ENCODE measurements at places on chromosomes 16 and 17.

GRCh38 chr16:901715-902601 lies 68.8 kb downstream of the LMF1 start:
- no peak for DNase-seq

GRCh38 chr16:85331688-85332087 lies 219.4 kb upstream of the CIBAR2 start:
- DNase-seq: no peak

GRCh38 chr17:1686086-1686485 lies 1.4 kb upstream of the PRPF8 start:
- no peak for DNase-seq

DNA sequence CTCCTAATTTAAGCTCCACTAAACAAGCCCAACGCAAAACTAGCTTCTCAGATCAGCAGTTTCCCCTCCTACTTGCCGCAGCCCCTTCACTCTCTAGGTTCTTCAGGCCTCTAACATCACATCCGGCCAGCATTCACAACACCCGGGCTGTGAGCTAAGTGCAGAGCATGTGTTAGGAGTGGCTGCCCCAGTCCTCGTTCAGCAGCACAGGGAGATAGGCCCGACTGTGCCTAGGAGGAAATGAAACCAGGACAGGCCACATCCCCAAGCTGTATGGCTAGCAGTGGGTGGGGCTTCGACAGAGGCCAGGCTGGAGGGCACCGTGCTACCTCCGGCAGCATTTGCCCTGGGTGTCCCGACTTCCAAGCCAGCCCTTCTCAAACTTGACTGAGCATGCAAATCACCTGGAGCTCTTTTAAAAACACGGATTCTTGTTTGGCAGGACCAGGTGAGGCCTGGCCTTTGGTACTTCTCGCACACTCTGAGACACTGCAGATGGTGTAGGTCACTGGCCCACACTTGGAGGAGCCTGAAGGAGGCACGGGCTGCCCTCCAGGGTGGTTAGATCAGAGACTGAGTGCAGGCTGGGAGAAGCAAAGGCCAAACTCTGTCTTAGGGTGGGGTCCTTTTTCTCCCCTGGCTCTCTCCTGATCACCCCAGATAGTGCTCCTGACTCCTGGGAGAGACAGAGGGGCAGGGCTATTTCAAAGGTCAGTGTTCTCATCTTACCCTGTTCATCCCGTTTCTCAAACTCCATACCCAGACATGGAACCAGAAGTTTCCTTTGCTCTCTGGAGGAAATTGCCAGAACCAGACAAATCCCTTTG lies 202.0 kb downstream of the C16orf78 start:
- DNase-seq: no peak

DNA sequence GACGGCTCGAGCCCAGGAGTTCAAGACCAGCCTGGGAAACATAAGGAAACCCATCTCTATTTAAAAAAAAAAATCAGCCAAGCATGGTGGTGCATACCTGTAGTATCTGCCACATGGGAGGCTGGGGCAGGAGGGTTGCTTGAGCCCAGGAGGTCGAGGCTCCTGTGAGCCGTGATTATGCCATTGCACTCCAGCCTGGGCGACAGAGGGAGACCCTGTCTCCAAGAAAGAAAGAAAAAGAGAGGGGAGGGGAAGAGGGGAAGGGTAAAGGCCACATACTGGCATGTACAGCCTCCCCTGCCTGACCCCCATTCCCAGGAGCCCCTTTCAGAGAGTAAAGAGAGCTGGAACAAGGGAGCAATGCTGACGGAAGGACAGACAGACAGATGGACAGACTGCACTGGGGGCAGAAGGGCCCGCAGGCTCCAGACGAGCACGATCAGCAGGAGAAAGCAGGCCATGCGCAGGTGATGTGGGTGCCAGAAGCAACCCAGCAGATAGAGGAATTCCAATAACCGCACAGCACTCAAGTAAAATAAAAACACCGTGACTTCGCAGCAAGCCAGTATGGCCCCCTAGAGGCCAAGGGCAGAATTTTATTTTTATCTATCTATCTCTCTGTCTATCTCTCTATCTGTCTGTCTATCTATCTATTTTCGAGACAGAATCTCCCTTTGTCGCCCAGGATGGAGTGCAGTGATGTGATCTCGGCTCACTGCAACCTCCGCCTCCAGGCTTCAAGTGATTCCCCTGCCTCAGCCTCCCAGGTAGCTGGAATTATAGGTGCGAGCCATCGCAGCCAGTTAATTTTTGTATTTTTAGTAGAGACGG lies 27.1 kb upstream of the SNN start:
- peak; percentile 76 for DNase-seq

DNA sequence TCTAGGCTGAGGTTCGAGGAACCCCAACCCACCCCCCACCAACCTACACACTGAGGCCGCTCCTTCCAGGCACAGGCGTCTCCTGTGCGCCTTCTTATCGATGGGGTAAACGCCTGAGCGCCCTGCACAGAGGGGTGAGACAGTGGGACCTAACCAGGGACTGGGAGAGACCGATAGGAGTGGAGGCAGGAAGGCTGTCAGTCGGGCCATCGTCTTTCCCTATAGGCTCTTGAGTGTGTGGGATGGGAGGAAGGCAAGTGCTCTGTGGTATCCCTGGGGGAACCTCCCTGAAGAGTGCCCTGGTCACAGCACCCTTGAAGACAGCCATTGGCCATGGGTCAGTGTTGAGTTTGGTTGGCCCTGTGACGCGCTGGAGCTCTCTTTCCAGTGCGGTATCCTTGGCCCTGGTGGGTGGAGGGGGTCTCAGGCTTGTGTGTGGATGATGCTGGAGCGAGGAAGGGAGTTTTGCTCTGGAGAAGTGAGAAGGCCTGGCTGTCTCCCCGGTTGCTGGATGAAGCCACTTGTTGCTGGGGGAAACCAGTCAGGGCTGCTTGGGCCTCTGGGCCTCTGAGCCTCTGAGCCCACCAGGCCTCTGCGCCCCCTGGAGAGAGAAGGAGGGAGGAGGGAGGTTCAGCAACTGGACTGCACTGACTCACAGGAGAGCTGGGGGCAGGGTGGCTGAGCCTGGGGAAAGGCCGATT lies 1.7 kb downstream of the GPRC5C start:
- DNase-seq: no peak

DNA sequence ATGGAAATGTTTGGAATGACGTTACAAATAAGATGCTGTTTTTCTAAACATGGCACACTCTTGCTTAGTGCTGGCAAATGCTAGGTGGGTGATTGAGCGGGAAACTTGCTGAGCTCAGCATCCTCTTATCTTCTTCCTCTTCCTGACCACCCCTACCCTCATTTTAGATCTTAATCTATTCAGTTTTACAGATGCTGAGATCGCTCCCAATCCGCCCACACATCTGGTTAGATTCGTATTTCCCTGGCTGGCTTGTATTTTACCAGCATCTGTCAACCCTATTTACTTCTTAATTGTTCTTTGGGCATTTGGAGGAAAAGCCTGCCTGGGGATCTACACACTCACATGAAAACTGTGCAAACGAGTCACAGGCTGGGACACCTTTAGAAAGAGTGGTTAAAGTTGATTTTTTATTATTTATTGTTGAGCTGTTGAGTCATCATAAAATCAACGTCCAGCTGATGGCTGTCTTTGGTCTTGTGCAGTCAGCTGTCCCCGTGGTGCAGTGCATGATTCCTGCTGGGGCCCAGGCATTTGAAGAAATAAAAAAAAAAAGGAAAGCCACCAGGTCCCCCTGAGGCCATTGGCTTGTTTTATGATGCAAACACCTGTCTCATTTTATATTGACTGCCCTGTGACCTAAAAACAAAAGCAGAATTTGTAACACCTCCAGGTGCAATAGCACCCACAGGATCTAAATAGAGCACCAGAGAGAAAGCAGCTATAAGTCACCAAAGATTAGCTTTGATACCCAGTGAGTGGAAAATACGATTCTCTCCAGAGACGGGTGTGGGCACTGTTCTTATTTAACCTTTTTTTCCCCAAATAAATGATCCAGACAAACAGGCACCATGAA lies 258.6 kb downstream of the HS3ST3B1 start:
- no peak for DNase-seq

DNA sequence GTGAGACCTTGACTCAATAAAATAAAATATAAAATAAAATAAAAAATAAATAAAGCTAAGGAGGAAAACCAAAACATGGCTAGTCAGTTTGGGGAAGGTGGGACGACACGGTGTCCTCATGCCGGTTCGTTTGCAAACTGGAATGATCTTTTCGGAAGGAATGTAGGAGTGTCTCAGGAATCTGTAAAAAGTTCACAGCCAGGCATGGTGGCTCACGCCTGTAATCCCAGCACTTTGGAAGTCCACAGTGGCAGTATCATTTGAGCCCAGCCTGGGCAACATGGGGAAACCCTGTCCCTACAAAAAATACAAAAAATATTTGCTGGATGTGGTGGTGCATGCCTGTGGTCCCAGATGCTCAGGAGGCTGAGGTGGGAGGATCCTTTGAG lies 14.7 kb upstream of the RPTOR start:
- no peak for DNase-seq

- no peak for DNase-seq
Observed at GRCh38 chr17:67746704-67747571, 29.2 kb downstream of the NOL11 start.

DNA sequence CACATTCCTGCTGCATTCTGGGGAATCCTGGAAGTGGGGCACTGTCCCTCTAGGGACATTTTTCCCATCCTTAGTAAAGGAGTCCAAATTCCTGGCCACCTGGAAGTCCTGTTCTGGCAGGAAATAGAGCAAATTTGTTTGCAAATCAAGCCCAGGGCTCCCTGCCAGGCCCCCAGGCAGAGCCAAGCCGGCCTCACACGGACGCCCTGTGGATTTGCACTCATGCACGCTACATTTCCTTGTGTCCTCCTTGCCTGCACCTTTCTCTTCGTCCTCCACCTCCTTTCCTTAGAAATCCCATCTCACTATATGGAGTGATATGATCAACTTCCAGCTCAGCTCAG lies 7.0 kb upstream of the CALB2 start:
- DNase-seq: no peak

DNA sequence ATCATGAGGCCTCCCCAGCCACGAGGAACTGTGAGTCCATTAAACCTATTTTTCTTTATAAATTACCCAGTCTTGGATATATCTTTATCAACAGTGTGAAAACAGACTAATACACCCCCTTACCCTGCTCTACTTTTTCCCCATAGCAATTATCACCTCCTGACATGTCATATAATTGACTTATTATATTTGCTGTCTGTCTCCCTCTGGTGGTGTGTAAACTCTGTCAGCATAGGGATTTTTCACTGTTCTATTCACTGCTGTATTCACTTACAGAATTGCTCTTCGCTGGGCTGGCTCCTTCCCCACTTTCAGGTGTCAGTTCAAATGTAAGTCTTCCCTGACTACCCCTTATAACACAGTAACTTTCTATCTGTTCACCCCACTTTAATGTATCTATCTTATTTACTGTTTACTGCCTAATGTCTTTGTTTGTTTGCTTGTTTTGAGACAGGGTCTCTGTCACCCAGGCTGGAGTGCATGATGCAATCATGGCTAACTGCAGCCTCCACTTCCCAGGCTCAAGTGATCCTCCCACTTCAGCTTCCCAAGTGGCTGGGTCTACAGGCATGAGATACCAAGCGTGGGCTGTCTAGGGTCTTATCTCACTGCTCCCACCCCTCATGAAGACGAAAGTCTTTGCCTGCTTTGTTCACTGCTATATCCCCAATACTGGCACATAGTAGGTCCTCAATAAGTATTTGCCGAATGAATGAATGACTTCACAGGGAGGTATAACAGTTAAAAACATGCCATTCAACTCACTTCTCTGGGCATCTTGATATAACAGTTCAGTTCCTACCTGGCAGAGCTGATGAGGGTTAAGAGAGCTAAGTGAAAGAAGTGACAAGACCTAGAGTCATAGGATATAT lies 52.4 kb upstream of the CDH3 start:
- no peak for DNase-seq

DNA sequence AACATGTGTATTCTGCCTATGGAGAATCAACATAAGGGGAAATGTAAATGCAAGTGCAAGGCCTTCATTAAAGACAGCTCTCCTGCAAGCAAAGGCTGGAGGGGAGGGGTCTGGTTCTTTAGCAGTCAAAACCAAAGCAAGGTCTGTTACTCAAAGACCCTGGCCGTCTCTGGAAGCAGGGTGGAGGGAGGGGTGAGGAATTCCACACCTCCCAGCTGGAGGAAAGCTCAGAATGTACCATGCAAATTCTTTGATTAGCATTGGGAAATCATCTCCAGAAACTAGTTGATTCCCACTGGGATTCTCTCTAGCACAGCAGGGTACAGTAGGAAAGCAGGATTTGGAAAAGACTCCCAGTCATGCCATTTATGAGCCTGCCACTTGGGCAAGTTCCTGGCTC lies 77.3 kb upstream of the ASIC2 start:
- no peak for DNase-seq

- peak; percentile 28 for DNase-seq
Observed at GRCh38 chr16:89187770-89188392, 12.5 kb downstream of the SLC22A31 start.

GRCh38 chr16:12819126-12820117 lies 15.7 kb upstream of the CPPED1 start:
- DNase-seq: peak; percentile 33

GRCh38 chr16:67881621-67882161 lies 3.0 kb upstream of the NRN1L start:
- no peak for DNase-seq

GRCh38 chr17:17541640-17542001 lies 45.4 kb upstream of the RASD1 start:
- no peak for DNase-seq

DNA sequence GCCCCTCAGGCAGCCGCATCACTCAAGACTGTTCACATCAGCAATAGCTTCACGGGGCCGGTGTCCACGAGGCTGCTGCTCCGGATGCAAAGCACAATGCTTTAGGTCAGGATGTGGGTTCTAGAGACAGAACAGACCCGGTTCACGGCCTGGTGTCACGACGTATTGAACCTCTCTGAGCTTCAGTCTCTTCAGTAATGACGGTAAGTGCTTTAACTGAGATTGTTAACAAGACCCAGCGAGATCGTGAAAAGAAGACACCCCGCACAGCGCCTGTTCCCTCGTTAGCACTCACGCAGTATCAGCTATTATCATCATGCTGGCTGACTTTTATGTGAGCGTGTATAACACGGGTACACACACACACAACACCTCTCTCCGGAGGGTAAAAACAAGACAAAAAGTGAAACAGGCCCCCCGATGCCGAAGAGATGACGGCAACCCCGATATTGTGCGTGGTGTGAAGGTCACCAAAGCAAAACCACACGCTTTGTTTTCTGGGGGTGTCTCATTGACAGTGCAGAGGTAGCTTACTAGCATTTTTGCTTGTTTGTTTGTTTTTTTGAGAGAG lies 21.4 kb upstream of the ABR start:
- DNase-seq: no peak

DNA sequence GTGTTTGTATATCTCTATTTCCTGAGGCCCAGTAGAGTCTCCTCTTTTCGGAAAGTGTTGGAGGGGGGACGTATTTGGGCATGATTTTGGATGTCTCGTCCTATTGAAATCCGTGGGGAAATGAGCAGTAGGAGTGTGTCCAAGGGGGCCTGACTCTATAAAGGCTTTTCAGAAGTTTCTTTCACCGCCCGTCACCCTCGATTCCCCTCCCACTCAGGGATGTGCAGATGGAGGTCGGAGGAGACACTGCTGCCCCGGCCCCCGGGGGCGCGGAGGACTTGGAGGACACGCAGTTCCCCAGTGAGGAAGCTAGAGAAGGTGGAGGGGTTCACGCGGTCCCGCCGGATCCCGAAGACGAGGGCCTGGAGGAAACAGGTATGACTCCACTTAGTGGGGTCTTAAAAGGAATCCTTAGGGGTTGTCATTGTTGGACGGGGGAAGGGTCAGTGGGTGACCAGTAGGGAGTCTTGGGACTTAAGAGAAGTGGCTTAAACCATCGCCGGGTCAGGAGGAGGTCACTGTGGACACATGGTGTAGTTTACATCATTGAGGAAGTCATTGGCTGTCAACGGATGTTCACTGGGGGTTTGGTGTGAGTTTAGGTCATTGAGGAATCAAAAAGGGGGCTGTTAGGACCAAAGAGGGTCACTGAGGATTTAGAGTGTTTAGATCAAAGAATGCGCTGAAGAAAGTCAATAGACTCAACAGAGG lies 424 bp downstream of the MON1B start:
- no peak for DNase-seq

Data from HFFc6 (cell line).